NCI-H446 (cell line): ENCODE measurements at places on chromosomes 2 and 18.
A peak's percentile ranks its signal among the peaks of the same experiment; 100 is the strongest.

DNA sequence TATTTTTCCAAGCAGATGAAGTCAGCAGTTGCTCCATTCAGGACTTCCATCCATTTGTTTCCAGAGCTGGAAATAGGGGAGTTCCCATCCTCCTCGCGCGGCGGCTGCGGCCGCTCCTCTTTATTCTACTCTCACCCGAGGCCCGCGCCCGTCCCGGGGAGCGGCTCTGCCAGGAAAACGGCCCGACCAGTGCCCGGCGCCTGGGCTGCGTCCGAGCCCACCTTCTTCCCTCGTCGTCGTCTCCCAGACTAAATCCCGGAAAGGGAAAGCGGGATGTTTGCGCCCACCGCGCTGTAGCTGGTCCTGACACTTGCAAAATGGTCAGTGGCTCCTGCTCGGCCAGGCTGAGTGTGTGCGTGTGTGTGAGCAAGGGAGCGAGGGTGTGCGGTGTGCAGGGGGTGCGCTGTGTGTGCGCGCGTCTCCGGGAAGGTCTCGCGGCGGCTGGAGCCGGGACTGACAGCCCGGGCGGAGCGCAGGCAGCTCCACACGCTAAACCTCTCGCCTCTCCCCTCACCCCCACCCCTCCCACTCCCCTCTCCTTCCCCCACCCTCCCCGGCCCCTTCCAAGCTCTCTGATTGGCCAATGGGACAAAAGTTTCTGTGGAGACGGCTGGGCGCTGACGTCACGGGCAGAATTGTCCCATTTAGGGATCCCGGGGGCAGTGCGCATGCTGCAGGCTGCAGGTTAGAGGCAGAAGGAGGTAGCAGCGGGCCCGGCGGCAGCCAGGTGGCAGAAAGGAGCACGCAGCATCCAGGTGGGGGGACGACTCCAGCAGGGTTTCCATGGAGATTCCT lies at the start of gene NOL4:
Gene NOL4 (minus strand): TSS at position 491 of the 795 bp plus-strand sequence. CDS start 1,660 bp downstream, outside the sequence.
- DNase-seq, result peak; percentile 84

GRCh38 chr2:60365556-60365955 lies 187.9 kb downstream of the BCL11A start:
- DNase-seq, result no peak

DNA sequence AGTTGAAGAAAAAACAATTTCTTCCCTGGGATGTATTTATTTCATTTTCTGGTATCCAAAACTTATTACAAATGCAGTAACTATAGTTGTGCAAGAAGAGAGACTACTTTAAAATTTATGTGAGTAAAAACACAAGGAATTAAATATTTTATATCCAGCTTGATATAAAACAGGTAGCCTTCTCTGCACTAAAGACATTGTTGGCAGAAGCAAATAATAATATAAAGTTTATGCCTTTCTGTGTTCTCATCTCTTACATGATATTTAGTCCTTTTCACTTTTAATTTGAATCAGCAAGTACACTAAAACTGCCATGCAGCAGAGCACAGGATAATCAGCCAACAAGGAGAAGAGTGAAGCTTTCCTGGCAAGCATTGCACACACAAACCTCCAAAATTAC lies 352.7 kb downstream of the ARL6IP6 start:
- DNase-seq, result no peak

GRCh38 chr18:50614838-50615237 lies 55.0 kb downstream of the MAPK4 start:
- no peak for DNase-seq

DNA sequence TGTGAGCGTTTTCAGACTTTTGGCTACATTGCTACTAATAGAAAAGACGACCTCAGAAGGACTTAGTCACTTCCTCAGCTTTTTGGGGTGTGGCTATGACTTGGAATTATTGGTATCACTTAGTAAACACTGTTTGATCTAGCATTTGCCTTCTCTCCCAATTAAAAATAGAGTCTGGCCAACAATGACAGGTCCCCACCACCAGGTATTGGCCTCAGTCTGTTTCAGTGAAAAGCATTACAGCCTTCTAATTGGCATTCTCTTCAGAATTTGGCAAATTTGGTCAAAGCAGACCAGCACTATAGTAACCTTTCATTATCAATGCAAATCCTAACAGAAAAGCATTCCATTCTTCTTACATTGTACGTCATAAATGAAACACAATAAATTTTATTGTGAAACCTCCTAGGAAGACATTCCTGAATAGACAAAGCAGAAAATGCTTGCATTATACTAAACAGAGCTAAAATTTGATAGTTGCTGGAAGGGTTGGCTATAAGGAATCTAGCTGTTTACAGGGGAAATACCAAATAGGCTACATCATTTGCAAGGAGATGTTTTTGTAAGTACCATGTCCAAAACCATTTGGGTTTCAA lies 613.9 kb downstream of the IRS1 start:
- peak; percentile 56 for DNase-seq

GRCh38 chr2:102483086-102483485 lies 10.1 kb downstream of the SLC9A4 start:
- no peak for DNase-seq

DNA sequence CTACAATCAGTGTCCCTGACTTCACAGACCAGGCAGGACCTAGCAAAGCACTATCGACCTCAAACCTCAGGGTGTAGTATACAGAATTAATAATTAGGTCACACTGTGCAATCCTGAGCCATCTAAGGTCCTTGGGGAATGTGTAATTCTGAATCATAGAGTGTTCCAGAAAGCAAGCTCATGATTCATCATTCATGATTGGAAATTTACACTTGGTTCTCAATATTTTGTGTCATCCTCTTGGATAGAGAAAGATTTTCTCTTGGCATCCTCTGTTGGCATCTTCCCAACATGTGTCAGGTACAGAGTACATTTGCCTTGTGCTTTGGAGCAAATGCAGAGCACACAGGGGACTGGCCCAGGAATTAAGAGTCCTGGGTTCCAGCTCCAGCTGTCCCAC lies 245.0 kb upstream of the NT5C1B start:
- no peak for DNase-seq

- DNase-seq, result no peak
Measured at GRCh38 chr2:38751596-38752410, 642 bp upstream of the SRSF7 start.
